ENCODE measurements at places on chromosomes 5 and 9. TPM values are rescaled to one million over a fixed set of nuclear protein-coding genes. Genes with fewer than 3 reads are reported as not detected.

Gene LRRC19
- not detected for total RNA-seq

Gene ADAMTS2
- not detected for total RNA-seq

Gene NUTM2G
- not detected for total RNA-seq

Gene ADGRD2
- total RNA-seq, result not detected

Gene SERF1B
- total RNA-seq, result 6.0 TPM

Gene ANGPTL2
- total RNA-seq, result not detected

Gene PCDHGB4
- 0.07 TPM for total RNA-seq

Gene MARCOL
- total RNA-seq, result not detected

Gene AK3
- total RNA-seq, result 35.6 TPM

Gene NTNG2
- 14.5 TPM for total RNA-seq

Gene LRSAM1
- 27.7 TPM for total RNA-seq

Gene ADAMTS16
- total RNA-seq, result not detected

Gene CNTNAP3
- not detected for total RNA-seq

Gene HINT2
- total RNA-seq, result 68.9 TPM

Gene GFPT2
- 0.15 TPM for total RNA-seq

Gene TMEM252
- not detected for total RNA-seq

Gene IL33
- total RNA-seq, result not detected

Gene NKD2
- total RNA-seq, result 4.2 TPM

Gene HRCT1
- total RNA-seq, result not detected

Gene HTR1A
- total RNA-seq, result not detected

Gene MCCC2
- 45.7 TPM for total RNA-seq

Gene HTR4
- total RNA-seq, result not detected

Gene GPR21
- 1.2 TPM for total RNA-seq

Gene FEM1C
- total RNA-seq, result 13.3 TPM

Gene HMMR
- total RNA-seq, result 87.7 TPM

Gene BNC2
- not detected for total RNA-seq

Gene SLC34A3
- total RNA-seq, result not detected

Gene GNG10
- 20.9 TPM for total RNA-seq

Gene OGN
- total RNA-seq, result not detected

Gene CCDC180
- 5.3 TPM for total RNA-seq

Gene ALDH7A1
- 2.6 TPM for total RNA-seq

Gene AMBP
- total RNA-seq, result not detected

Gene GARIN3
- total RNA-seq, result 0.09 TPM

Gene CSNK1A1
- total RNA-seq, result 204 TPM

Gene DDX4
- total RNA-seq, result 0.12 TPM

Gene CARTPT
- total RNA-seq, result not detected

Gene NEUROG1
- not detected for total RNA-seq

Gene ADAMTSL1
- total RNA-seq, result not detected

Gene NUTM2F
- total RNA-seq, result not detected

Gene F2RL2
- total RNA-seq, result not detected

Gene FRRS1L
- not detected for total RNA-seq

Gene TXNDC8
- not detected for total RNA-seq

Gene QRFP
- total RNA-seq, result not detected

Gene MZB1
- 51.7 TPM for total RNA-seq

Gene PPP1R26
- 0.28 TPM for total RNA-seq

Gene LEAP2
- total RNA-seq, result 6.0 TPM

Gene SLC34A1
- 0.85 TPM for total RNA-seq

Gene CD180
- 0.07 TPM for total RNA-seq

Gene KLF4
- 1.5 TPM for total RNA-seq

Gene SPATA31C1
- not detected for total RNA-seq

Gene C9
- total RNA-seq, result not detected

Gene DAP
- 44.5 TPM for total RNA-seq

Gene TCF7
- total RNA-seq, result 7.0 TPM

Gene ACTBL2
- not detected for total RNA-seq

Gene CATSPER3
- 0.82 TPM for total RNA-seq

Gene EIF4EBP3
- 7.4 TPM for total RNA-seq

Gene FOXE1
- not detected for total RNA-seq

Gene WNT8A
- not detected for total RNA-seq
